Spinal cord (tissue), 10 donors: ENCODE measurements at places on chromosomes 6 and 20.

DNA sequence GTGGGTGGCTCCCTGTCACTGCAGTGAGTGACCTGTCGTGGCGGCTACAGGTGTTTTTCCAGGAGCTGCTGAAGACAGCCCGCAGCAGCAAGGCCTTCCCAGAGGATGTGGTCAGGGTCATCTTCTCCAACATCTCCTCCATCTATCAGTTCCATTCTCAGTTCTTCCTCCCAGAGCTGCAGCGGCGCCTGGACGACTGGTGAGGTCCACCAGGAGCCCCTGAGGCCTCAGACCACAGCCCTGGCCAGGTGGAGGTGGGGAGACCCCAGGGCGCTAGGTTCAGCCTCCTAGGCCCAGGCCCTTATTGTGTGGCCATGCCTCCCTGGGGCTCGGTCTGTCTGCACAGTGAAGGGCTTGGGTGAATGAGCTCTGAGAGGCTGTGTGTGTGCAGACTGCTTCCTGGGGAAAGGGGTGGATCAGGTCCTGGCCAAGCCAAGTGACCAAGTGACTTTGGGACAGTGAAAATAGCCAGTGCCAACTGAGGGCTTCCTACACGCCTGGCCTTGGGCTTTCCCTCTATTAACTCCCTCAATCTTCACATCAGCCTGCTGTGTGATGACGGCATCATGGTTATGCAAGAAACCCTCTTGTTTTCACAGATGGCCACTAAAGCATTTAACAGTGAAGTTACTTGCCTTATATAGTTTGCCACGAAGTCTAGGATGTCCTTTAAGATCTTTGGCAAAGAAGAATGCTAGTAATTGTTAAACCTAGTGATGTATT, 6.4 kb downstream of the FGD2 start:
- DNase-seq = no peak

DNA sequence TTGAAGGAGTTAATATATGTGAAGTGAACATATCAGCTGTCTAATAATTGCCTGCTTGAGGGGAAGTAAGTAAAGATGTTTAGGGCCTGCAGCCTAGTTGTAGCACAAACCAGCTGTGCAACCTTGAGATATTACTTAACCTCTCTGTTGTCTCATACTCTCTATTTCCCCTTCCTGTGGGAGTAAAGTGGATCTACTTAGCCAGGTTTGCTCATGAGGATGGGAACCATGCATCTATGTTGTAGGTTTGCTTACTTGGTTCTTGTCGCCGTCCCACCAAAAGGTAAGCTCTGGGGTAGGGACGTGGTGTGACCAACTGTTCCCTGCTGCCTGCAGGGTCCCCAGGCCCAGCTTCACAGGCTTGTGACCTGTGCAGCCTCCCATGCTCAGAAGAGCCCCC, 362.7 kb upstream of the SULF2 start:
- no peak for DNase-seq

- no peak for DNase-seq
Measured at GRCh38 chr6:25896252-25896651, 22.2 kb upstream of the SLC17A3 start.

DNA sequence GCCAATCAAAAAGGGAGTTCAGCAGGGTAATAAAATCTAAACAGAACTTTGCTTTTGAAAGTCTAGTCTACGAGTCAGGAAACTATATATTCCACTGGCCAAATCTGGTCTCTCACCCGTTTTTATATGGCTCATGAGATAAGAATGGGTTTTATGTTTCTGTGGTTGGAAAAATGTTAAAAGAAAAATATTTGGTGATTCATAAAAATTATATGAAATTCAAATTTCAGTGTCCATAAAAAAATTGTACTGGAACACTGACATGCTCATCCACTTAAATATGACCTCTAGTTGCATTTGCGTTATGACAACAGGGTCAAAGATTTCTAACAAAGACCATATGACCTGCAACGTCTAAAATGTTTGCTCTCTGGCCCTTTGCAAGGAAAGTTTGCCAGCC, 22.3 kb upstream of the LAMP5 start:
- DNase-seq = no peak

DNA sequence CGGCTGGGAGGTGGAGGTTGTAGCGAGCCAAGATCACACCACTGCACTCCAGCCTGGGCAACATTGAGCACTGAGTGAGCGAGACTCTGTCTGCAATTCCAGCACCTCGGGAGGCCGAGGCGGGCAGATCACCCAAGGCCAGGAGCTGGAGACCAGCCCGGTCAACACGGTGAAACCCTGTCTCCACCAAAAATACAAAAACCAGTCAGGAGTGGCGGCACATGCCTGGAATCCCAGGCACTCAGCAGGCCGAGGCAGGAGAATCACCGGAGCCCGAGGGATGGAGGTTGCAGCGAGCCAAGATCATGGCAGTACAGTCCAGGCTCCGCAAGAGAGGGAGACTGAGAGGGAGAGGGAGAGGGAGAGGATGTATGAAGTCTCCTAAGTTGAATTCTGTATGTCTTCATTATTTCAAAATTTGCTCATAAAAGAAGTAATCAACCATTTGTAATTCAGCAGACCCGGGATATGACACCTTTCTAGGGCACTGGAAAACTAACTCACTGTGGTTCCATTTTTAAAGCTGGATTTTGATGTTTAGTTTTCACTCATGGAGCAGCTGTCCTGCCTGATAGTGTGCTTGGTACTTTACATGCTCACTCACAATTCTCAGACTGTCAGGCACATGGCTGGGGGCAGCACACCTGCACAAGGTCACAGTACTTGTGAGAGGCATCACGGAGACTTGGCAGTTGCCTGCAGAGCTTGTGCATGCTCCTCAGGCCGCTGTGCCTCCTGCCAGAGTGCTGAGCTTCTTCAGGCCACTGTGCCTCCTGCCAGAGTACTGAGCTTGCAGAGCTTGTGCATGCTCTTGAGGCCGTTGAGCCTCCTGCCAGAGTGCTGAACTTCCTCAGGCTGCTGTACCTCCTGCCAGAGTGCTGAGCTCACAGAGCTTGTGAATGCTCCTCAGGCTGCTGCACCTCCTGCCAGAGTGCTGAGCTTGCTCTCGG, 106.2 kb downstream of the ERMARD start:
- DNase-seq = no peak

DNA sequence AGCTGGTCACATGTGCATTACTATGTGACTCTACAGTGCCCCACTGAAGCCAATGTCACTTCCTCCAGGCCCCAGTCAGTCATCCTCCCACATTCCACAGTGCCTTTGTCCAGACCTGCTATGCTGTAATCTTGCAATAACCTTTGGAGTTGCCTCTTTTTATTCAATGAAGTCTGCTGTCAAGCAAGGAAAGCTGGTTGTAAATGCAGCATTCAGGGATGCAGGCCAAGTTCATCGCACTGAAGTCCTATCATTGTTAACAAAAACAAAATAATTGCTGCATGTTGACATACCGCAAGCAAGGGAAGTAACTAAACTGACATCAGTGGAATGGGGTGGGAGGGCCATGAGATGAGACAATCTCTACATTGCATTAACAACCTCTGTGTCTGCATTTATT, 131.2 kb upstream of the CDYL start:
- DNase-seq = no peak

- no peak for DNase-seq
Measured at GRCh38 chr6:41201764-41202173, 820 bp upstream of the TREML2 start.
